ENCODE measurements at places on chromosomes 16 and 17.

GRCh38 chr16:1335996-1336395 lies 2.6 kb downstream of the BAIAP3 start:
- DNase-seq: no peak

DNA sequence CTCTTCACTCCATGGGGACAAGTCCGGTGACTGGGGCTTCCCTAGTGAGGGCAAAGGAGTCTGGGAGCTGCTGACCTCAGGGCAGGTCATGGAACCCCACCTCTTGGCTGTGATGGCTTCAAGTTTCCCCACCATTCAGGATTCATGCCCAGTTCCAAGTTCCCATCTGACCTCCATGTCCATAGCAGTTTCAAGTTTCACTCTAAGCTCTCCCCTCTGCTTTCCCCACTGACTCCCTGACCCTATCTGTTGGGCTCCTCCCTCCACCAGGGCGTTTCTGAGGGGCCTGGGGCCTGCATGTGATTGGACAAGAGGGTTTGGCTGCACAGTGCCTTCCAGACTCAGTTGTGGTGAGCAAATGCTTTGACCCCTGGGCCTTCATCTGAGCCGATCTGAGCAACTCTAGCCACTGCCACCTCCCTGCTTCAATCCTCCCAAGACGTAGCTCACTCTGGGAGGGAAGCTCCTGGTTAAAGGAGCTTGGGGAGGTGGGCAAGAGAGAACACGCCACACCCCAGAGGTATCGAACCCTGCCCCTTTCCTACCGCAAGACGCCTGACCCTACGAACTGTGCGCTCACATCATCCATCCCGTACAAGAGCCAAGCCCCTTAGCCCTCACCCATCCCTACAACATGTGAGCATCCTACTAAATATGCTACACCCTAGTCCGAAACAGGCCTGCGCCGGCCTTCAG lies 8.3 kb downstream of the ZNF629 start:
- DNase-seq: no peak

GRCh38 chr17:48812001-48812400 lies 5.0 kb downstream of the TTLL6 start:
- DNase-seq: no peak

GRCh38 chr17:68584581-68585303 lies 16.4 kb downstream of the FAM20A start:
- DNase-seq: no peak

GRCh38 chr16:67346341-67346740 lies 19.7 kb downstream of the LRRC36 start:
- DNase-seq: no peak

DNA sequence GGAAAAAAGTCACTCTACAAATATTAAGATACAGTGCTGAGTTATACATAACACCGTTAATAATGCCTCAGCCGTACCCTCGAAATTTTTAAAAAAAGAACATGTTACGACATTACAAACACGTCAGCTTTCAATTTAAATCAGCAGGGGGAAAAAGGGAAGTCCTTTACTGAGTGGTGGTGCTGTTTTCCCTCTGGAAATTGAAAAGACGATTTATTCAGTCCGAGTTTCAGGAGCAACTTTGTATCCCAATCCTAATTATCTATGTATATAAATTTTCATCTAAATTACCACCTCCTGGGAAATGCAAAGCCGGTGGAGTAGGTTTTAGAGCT lies 1.3 kb downstream of the NETO2 start:
- DNase-seq: no peak

Data from GM19239 (cell line).